ENCODE measurements at places on chromosomes 12 and 14.

GRCh38 chr14:89435892-89436656 lies 19.0 kb upstream of the FOXN3 start:
- DNase-seq = no peak

- DNase-seq = no peak
Observed at GRCh38 chr12:81143057-81143456, 65.2 kb downstream of the ACSS3 start.

DNA sequence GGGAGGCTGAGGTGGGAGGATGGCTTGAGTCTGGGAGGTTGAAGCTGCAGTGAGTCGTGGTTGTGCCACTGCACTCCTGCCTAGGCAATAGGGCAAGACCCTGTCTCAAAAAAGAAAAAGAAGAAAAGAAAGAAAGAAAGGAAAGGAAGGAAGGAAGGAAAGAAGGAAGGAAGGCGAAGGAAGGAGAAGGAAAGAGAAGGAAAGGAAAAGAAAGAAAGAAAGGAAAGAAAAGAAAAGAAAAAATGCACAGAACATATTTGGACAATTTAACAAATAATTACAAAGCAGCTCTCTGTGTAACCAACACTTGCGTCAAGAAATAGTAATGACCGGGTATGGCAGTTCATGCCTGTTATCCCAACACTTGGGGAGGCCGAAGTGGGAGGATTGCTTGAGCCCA lies 35.8 kb upstream of the PTGR2 start:
- DNase-seq = no peak

- DNase-seq = no peak
Observed at GRCh38 chr12:118098911-118099671, 4.7 kb downstream of the VSIG10 start.

- no peak for DNase-seq
Observed at GRCh38 chr12:2376908-2377657, 324.3 kb downstream of the CACNA1C start.

- DNase-seq = no peak
Observed at GRCh38 chr12:11939223-11939622, 131.5 kb upstream of the BCL2L14 start.

DNA sequence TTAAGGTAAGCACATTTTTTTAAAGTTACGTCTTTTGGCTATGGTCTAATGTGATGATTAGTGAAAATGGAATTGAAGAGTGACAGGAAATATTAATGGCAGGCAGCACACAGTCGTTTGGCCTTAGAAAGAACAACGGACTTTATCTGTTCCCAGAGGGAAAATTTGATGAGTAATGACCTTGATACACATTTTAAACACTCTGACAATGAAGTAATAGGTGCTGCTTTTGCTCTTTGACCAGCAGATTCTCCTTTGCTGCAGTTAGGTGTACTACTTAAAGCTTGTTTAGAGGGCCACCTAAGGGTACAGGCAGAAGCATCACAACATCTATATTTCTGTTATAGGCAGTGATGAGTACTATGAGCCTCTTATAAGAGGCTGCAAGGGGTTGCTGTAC lies 27.1 kb upstream of the RNU6-8 start:
- DNase-seq = no peak

DNA sequence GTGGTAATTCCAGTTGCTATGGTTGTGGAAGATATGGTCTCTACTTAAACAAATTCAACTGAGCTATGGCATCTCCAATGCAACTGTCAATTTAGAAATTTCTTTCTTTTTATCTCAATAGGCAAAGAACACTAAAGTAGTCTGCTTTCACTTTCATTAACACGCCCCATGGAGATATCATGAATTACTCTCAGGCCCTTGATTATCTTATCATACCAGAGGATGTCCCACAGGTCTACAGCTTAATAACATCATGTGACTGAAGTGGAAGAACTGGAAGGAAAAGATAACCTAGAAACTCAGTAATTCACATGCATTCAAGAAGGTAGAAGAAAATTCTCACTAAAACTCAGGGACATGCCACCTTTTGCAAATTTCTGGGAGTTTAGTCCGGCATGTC lies 114.3 kb downstream of the FLRT2 start:
- no peak for DNase-seq

DNA sequence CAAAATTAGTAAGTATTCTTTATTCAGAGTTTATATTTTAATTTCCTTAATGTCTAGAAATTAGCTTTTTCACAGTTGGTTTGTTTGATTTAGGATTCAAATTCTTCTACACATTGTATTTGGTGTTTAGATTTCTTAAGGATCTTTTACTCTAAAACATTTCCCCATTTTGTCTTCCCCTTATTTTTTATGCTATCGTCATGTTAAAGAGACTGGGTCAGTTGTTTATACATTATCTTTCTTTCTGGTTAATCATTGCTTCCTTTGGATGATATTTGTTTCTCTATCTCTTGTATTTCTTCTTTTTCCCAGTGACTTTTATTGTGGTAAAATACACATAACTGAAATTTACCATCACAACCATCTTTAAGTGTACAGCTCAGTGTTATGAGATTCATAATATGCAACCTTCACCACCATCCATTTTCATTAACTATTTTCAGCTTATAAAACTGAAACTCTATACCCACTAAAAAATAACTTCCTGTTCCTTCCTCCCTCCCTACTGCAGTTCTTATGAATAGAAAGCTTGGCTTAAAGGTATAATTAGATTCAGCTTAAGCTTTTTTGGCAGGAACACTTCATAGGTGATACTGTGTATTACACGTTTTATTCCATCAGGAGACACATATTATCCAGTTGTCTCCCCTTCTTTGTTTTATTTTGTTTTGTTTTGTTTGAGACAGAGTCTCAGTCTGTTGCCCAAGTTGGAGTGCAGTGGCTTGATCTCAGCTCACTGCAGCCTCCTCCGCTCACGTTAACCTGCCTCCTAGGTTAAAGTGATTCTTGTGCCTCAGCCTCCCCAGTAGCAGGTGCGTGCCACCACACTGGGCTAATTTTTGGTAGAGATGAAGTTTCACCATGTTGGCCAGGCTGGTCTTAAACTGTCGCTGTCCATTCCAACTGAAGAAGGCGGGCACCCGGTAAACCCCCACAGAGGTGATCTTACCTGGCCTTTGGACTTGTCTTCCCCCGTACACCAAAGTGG lies 45.0 kb downstream of the NOPCHAP1 start:
- no peak for DNase-seq

DNA sequence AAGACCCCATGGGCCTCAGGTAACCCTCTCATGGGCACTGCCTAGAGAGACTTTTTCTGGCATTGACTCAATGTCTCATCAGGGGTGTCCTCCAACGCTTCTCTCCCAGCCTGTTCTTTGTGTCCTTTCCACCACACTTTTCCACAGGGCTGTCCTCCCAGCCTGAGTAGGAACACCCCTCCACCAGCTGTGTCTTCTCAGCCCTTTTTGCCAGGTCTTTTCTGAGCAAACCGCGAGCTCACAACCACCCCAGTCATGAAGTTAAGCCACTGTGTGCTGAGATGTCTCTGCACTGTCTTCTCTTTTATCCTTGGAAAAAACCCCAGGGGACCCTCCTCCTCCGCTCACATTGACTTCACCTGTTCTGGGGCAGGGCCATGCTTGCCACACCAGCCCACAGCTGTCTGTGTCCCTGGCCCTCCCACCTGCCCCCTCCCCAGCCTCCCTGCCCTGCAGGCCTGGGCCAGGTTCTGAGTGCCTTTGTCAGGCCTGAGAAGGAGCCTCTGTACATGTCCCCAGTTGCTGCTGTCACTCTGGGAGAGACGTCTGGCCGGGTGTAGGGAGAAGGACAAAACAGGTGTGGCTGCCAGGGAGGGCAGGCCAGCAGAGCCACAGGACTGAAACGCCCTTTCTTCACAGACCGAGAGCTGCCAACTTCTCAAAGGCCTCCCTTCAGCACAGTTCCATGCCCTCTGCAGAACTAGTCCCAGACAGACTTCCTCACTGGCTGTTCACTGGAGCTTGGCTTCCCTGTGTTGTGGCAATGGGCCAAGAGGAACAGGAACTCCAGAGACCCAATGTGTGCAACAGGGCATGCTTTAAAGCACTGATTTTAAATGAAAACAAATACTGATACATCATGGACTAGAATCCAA lies 50.5 kb upstream of the PNMA1 start:
- no peak for DNase-seq

DNA sequence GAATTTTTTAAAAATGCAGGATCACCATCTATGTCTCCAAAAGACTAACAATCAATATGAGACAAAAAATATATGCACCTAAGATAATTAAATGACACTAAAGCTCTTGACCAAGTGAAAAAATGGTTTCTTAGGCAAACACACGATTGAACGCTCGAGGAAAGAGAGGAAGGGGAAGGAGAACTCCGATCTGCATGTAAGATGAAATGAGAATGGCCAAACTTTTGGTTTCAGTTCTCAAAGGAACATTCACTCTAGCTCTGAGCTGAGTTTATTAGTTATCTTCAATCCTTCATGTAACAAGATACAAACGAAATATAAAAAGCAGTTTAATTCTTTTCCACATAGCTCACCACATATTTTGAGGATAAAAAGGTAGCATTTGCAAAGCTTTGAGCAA lies 2.8 kb downstream of the DYRK4 start:
- DNase-seq = no peak

- peak; percentile 74 for DNase-seq
Observed at GRCh38 chr12:45170456-45171042, 45.3 kb upstream of the ANO6 start.

- DNase-seq = no peak
Observed at GRCh38 chr14:64698903-64699302, 5.3 kb upstream of the PLEKHG3 start.

DNA sequence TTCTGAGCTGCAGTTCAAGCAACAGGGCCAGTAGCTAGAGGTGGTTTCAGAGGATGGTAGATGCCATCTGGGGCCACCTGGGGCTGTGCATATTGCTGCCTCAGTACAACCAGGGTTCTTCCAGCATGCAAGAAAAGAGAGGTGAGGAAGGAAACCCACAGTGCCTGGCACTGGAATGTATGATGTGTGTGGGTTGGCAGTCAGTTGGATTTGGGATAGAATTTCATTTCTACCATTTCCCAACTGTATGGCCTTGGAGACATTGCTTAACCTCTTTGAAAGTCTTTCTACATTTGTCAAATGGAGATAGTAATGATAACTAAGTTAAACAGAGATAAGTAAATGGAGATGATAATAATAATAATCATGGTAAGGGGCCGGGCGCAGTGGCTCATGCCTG lies 10.2 kb upstream of the LRRC10 start:
- DNase-seq = no peak

DNA sequence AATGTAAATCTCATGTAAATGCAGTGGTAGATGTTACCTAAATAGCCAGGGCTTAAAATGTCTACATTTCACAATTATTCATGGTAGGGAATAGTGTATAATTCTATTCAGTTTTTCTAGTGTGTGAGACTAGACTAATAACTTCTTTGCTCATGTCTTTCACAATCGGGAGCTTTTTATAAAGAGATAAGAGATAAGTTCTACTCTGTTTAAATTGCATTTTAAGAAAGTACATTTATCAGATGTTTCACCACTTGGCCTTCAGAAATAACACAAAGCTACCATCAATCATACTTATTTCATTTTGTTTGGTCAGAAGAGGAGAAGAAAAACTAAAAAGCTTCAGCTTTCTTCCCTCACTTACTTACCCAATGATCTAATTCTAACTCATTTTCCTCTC lies 725.5 kb upstream of the FLRT2 start:
- DNase-seq = no peak

GRCh38 chr12:57239587-57240065 lies 10.1 kb downstream of the SHMT2 start:
- DNase-seq = no peak

GRCh38 chr14:83883732-83884131 lies 1646.2 kb upstream of the FLRT2 start:
- no peak for DNase-seq
